Bone marrow (tissue), 2 donors: ENCODE measurements at places on chromosomes 1 and 21.
A peak's percentile ranks its signal among the peaks of the same experiment; 100 is the strongest.

DNA sequence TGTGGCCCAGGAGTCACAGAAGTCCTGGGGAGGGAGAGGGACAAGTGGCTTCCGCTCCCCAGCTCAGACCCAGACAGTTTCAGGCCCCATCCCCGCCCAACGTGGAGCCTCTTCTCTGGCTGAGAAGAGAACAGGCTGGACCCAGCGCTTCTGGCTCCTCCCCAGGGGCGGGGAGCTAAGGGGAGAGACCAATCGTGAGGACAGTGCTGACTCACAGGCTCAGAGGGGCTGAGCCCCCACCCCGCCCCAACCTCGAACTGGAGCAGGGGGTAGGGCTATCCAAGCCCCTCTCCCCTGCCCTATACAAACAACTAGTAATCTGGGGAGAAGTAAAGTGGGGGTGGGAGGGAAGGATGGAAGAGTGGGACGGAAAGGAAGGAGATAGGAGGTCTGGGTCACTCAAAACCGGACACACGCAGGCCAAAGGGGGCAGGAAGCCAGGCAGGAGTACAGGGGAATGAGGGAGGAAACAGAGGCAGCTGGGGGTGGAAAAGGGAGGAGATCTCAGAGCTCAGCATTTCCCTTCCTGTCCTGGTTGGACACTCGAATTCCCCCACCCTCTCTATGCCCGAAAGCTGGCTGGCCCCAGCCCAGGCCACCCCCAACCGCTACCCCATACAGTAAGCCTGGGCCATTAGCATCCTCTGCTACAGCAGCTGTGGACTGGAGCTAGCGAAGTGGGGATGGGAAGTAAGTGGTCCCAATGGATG, at the start of gene SHC1:
Gene SHC1 (minus strand): TSS at position 117 of the 710 bp plus-strand sequence. CDS start 221 bp downstream, outside the sequence.
- DNase-seq: no peak

DNA sequence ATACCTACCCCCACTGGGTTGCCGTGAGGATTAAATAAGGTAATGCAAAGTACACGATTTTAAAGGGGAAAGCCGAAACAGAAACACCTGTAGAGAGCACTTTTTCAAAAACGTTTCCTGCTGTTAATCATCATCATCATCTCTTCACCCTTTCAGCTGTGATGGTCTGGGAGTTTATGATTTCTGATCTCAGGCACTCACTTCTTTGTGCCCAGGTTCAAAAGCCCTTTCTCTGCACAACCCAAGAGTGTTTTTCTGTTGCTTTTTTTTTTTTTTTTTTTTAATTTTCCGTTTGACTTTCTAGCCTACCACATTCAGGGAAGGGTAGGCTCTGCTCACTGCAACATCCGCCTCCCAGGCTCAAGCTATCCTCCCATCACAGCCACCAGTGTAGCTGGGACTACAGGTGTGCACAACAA, 936 bp upstream of the UBXN11 start:
- DNase-seq: no peak

DNA sequence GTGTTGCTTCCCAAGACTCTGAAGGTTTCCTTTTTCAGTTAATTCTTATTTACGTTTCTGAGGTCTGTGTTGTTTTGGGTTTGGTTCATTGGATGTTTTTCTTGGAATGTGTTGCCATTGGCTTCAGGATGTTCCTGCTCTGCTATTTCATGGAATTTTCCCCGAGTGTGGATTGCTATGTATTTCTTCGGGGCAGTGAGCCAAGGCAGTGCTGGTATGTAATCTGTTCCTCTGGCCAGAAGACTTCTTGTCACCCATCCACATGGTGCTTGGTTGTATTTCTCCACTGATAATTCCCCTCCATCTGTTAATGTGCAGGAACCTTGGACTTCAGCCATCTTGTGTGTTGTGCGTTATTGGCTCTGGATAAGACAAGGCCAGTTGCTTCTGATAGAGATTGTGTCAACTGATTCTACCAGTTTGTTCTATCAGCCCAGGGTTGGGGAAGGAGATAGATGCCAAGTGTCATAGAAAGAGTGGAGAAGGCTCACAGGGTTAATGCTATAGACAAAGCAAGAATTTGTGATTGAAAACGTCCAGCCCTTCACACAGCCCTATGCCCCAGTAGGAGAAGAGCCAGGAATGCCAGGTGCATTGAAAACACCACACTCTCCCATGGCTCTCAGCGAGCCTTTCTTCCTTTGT, 505.2 kb downstream of the PLPP3 start:
- DNase-seq: no peak

GRCh38 chr1:77333501-77333900, 51.7 kb downstream of the AK5 start:
- DNase-seq: no peak

DNA sequence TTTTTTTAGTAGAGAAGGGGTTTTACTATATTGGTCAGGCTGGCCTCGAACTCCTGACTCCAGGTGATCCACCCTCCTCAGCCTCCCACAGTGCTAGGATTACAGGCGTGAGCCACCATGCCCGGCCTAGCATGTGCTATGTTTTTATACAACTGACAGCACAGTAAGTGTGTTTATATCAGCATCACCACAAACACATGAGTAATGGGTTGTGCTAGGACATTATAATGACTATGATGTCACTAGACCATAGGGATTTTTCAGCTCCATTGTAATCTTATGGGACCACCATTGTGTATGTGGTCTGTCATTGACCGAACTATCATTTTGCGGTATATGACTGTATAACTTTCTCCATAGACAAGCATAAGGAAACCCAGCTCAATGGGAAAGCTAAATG, 6.3 kb downstream of the LEFTY2 start:
- no peak for DNase-seq

DNA sequence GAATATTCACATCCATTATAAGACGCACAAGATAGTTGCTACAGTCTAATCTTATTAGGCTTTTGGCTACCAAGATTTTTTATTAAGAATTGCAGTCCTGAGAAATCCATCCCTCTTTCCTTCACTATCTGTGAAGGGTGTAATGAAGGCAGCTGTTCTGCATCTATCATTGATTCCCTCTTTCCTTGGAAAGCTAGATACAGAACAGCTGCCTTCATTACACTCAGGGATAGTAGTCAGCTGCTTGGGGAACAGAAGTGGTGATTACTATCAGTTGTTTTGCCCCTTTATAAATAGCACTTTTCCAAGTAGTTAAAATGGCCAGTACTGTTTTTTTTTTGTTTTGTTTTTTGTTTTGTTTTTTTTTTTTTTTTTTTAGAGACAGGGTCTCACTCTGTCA, 70.2 kb downstream of the IARS2 start:
- no peak for DNase-seq

DNA sequence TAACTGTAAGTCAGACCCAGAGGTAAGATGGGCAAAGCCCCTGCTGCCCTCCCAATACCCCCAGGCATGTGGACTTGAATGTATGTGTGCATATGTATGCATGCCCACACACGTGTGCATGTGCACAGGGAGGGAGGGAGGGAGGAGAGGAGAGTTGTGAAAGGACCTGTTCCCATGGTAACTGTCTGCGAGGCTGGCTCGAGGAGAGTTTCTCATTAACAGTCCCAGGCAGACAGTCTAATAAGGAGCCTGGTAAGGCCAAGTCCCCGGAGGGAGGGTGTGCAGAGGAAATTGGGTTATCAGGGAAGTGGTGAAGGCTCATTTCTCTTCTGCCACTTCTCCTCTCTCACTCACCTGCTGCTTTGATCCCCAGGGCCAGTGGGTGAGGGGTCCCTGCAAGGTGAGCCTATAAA, 74.9 kb downstream of the NFASC start:
- DNase-seq: no peak

DNA sequence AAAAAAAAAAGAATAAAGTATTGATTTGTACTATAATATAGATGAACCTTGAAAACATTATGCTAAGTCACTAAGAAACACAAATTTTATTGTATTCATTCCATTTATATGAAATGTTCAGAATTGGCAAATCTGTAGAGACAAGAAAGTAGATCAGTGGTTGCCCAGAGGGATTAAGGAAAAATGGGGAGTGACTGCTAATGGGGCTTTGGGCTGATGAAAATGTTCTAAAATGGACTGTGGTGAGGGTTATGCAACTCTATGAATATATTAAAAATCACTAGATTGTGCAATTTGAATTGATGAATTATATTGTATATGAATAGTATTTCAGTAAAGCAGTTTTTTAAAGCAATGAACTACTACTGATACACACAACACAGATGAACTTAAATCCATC, 10.0 kb downstream of the GDAP2 start:
- DNase-seq: no peak

GRCh38 chr1:230077011-230077410, 10.0 kb downstream of the GALNT2 start:
- no peak for DNase-seq

- peak; percentile 77 for DNase-seq
Measured at GRCh38 chr1:28126783-28127490, 38.5 kb upstream of the EYA3 start.

DNA sequence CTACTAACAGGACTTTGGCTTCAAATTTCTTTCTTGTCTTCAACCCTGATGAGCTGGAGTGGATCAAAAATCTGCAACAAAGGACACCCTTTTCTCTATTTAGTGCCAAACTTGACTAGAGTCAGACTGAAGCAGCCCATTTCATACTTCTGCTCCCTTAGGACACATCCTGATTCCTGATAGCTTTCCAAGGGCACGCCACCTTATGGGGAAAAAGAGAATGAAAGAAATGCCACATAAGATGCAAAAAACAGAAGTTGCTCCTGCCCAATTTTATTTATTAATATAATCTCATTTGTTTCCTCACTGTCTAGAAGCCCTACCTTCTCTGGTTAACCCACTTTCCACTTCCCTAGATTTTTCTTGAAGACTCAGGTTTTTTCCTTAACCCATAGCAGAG, 72.7 kb upstream of the NBPF4 start:
- no peak for DNase-seq

DNA sequence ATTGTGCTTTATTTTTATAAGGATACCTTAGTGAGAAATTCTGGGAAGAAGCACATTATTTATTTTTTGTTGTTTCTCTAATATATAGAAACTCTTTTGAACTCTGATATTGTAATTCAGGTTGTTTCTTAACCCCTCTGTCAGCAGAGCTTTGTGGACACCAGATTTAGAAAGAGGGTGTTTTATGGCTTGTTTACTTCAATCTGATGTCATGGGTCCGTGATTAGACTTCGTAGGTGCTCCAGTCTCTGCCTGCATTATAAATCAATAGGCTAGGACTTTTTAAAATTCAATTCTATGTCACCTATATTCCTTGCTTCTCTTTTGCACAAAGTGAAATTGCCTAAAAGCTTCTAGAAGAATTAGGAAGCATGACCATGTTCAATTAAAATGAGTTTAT, 47.3 kb upstream of the CCDC190 start:
- DNase-seq: no peak

DNA sequence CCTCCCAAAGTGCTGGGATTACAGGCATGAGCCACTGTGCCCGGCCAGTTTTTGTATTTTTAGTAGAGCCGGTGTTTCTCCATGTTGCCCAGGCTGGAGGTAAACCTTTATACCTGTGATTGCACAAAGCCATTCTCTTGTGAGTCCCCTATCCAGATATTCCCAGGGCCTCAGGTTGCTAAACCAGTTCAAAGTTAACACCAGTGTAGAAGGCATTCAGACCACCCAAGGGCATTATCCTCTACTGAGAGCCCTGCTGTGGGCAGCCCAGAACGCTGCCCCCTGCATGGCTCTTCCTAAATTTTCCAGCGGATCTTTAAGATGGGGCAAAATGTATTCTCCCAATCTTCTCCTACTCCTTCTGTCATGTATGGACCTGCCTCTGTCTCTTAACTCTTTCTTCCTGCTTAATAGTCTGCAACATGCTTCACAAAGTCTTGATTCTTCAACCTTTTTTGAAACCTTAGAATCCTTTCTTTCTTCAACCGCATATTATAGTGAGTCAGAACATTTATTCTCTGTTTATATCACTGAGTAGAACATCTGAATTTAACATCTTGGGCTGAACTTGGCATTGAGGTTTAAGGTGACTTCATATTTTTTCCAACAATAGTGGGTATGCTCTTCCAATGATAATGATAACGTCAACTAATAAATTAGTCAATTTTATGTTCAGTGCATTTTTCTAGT, 36.0 kb downstream of the UBE4B start:
- no peak for DNase-seq
